ENCODE measurements at places on chromosomes 12 and 14.

DNA sequence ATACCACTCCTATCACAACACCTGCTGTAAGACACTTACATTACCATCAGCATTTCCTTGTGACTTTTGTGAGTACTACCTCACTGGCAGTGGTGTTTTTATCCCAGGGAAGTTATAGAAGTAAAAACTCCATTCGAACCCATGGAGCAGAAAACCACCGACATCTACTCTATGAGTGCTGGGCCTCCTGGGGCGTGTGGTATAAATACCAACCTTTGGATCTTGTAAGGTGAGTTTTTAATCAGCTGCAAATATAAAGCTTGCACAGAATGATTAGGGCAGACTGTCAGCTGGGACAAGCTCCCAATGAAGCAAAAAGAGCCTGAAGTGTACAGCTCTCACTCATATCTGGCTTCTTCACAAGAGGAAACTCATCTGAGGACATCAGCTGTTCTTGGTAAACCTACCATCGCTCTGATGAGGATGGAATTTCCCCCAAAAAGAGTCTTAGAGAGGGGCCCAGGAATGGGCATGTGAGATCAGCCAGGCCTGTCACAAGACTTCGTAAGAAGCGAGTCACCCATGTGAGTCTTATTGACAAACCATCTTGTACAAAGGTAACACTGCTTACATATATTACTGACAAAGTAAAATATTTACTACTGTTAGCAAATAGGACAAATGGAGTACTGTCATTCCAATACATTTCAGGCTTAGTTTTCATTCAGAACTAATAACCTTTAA is 170.0 kb downstream of the SLC5A8 start:
- DNase-seq: no peak

GRCh38 chr14:54259821-54260220 is 137.0 kb upstream of the CDKN3 start:
- no peak for DNase-seq

DNA sequence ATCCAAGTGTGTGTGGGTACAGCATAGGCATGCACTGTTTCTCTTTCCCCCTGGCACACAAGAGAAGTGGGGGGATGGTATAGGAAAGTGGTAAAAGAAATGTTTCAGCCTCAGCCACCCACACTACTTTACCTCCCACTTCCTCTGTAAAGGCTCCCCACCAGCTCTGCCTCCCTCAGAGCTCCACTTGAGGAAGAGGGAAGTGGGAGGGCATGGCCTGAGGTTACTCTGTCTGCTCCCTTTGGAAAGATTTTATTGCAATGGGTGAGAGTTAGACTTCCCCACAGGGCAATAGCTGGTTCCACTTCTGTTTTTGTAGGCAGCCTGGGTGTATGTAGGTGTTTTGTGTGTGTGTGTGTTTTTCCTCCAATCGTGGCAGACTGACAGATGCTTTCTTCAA is 145.3 kb downstream of the SSPN start:
- no peak for DNase-seq

GRCh38 chr12:51480978-51481377 is 56.3 kb downstream of the SLC4A8 start:
- DNase-seq: no peak

DNA sequence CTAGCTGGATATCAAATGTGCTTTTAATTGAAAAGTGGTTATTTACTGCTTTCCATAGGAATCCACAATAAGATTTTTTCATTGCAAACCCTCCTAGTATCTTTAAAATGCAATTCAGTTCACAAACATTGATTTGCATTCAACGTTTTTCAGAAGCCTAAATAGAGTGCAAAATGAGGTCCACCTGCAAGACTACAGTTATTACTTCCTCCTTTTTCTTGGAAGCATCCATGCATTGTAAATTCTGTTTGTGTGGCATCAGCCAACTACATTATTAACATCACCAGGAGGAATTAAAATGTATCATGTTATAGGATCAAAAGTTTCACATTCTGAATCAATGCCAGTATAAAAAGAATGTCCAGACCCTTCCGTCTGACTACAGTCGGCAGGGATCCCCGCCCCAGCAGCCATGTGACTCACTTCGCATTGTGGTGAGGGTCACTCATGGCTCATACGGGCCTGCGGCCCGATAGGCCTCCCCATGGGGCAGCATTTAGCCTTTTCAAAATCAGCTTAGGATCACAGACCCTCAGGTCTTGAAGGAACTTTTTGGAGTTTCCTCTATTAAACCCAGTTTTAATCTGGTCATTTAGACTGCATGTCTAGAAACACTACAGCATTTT is 46.3 kb downstream of the NTF3 start:
- DNase-seq: no peak

DNA sequence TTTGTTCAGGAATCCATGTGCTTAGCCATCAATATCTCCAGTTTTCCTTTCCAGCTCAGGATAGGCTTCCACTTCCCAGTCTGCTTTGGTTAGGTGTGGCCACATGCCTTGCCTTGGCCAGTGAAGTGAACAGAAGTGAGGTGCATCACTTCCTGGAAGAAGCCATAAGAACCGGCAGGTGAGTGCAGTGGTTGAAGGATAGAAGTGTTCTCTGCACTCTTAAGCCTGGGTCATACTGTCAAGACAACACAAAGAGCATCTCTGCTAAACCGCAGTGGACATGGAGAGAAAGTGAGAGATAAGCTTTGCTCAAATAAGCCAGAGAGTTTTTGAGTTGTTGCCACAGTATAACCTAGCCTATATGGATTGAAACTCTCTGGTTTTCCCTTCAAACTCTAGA is 11.4 kb downstream of the GNG2 start:
- no peak for DNase-seq

DNA sequence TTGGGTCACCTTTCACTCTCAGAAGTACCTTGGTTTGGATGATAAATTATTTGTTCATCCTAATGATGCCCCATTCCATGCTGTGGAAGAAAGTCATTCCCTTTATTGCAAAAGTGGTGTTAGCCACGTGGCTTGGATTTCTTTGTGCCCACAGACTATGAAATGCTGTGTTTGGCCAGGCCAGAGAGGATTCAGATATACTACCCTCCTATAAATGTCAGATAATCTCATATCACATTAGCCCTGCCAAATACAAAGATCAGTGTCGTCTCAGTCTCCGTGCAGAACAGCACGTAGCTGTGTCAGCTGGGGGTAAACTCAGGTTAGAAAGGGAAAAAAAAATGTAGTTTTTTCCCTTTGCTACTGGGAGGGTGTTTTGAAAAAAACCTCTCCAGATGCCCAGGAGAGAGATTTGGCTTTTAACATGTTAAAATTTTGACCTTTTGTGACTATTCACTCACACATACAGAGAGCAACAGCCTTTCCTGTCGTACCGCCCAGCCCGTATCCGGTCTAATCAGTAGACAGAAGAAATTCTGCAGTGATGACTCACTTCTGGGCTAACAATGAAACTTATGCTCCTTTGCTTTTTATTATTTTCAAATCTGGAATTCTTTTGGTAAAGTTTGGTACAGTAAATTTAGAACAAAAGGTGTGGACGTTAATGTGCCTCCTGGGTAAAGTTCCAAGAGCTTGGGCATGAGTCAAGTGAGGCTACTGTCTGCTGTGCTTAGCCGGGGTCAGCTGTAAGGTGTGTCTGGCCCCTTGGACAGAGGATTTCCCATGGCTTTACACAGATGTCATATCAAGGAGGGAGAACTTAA is 8.5 kb upstream of the PTPRB start:
- peak; percentile 94 for DNase-seq

DNA sequence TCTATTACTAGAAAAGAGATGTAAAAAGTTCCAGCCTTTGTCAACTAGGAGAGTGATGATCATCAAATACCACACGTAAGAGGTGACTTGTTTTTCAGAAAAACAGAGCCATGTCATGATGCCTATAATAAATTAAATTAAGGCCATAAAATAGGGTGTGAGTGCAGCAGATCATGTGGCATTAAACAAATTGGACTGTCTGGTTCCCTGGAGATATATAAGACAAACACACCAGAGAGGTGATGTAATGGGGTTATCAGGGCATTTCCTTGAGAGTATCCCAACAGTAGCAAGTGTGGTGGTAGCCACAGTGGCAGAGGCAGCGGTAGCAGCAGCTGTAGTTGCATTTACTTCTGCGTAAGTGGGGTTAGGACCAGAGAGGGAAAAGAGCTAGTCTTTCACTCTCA is 14.6 kb upstream of the GALNT6 start:
- DNase-seq: no peak

DNA sequence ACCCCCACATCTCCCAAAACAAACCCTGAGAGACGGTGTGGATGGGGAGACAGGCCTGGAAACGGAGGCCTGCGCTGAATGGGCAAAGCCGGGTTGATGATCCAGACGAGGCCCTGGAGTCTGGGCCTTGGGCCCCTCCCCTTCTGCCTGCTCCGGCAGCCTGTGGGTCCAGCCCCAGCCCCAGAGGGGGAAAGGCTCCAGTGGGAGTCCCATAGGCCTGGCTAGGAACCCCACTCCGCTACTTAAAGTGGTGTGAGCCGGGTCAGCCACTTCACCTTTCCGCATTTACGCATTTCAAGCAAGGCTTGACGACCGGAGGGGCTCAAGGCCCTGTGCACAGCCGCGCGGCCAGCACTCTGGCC is 695 bp upstream of the TNFAIP2 start:
- no peak for DNase-seq

- DNase-seq: peak; percentile 31
Observed at GRCh38 chr14:88323523-88324199, 592 bp upstream of the KCNK10 start.

Measured in cardiac muscle cell (in vitro differentiated cells and primary cell).